NK-92 treated with Interleukin-12 subunit alpha and Interleukin-12 subunit beta, amount 100 ng/mL, for 24 hours (cell line): ENCODE measurements at places on chromosomes 5 and 9.
A peak's percentile ranks its signal among the peaks of the same experiment; 100 is the strongest.

- DNase-seq: no peak
Observed at GRCh38 chr5:174120401-174121005, 75.0 kb downstream of the NSG2 start.

DNA sequence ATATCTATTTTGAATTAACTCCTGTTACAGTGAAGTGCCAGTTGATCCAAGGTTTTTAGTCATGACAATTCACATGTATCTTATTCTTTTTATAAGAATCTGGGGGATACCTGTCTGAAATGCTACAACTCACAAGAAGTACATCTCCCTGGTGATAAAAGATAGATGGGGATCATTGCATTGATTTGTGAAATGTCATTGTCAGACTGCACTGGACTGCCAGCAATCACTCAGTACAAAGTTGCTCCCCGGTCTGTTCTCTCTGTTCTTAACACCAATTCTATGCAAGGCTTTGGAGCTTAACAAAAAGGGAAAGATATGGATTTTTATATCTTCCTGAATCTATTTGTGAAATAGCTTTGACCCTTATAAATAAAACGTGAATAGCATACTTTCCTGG lies 171.8 kb upstream of the PCSK5 start:
- no peak for DNase-seq

GRCh38 chr5:144156767-144157171 lies 13.7 kb downstream of the YIPF5 start:
- no peak for DNase-seq

DNA sequence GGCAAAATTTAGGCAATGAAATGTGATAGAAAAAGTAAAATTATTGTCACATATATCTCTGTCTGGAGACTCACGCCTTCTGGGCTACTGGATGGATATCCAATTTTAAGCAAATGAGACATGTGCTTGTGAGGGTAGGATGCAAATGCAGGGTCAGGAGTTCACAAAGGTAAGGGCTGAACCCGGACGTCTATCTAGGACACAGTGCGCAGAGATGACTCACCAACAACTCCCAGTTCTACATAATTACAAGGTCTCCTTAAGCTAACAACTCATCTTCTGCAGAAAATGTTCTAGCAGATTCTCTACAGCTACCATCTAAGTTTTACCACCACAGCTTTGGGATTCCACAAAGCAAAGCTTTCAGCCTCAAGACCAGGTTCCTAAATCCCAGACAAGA lies 160.5 kb downstream of the ENTREP1 start:
- peak; percentile 38 for DNase-seq

DNA sequence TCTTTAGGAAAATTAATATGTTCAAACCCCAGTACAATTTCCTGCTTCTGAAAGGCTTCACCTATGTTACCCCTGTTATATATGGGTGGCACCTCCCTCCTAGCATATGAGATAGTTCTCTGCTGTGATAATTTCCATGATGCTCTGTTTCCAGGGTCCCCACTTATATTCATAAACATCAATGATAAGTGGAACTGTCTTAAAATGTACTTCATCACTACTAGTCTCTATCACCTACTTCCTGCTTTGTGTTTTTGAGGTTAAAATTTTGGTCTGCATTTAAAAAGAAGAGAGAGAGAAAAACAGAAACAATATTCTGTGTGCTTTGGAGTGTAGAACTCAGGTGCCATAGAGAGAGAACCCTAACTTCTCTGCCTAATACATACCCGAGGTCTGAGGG lies 234.7 kb downstream of the HTR1A start:
- no peak for DNase-seq

GRCh38 chr9:128149001-128149701 lies at the start of gene LCN2:
Gene LCN2, plus strand, starts transcription at chr9:128149453. Its CDS starts 73 bp downstream, at chr9:128149526.
- DNase-seq: no peak

GRCh38 chr5:74736759-74737158 lies 30.2 kb downstream of the GFM2 start:
- DNase-seq: no peak

DNA sequence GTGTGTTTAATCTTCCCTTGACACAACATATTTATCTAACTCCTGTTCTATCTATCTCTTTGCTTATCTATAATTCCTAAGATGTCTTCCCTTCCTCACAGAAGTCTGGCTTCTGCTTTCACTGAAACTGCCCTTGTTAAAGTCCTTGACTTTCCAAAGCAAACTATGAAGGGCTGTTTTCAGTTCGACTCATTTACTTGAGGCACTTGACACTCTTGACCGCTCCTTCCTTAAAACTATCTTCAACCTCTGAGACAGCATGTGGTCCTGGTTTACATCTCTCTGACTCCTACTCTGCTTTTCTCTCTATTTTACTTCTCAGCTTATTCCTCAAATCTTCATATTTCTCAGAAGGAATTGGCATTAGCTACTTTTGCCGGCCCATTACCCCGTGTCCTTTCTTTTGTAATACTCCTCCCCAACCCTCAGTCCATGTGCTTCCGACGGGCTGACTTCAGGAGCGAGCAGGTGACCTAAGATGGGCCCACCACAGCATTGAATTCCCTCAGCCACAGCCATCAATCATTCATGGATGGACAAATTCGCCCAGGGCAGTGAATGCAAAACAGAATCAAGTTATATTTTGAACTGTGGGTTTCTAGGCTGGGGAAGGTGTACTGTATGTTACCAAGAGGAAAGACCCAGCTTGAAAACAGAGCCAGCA lies 1089.2 kb downstream of the PTPRD start:
- DNase-seq: no peak

GRCh38 chr9:93701494-93702218 lies 125.3 kb downstream of the PHF2 start:
- DNase-seq: no peak

DNA sequence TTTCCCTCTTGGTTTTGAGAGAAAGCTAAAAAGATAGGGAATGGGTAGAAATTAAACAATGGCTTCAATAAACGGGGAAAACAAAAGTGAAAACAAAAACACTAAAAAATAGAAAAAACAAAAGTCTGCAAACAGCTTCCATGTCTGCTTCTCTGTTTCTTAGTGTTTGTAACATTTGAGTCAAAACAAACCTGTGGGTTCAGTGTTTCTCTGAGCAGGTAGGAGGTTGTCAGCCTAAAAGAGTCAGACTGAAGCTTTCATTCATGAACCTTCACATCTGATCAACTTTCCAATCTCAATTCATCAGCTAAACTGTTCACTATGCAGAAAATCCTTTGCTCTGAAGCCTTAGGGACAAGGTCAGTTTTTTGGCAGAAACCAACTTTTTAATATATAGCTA lies 102.5 kb upstream of the ADAMTS16 start:
- DNase-seq: no peak

- DNase-seq: no peak
Observed at GRCh38 chr9:17876687-17877086, 297.8 kb downstream of the SH3GL2 start.

- DNase-seq: peak; percentile 57
Observed at GRCh38 chr5:150762211-150762610, 3.4 kb upstream of the DCTN4 start.

DNA sequence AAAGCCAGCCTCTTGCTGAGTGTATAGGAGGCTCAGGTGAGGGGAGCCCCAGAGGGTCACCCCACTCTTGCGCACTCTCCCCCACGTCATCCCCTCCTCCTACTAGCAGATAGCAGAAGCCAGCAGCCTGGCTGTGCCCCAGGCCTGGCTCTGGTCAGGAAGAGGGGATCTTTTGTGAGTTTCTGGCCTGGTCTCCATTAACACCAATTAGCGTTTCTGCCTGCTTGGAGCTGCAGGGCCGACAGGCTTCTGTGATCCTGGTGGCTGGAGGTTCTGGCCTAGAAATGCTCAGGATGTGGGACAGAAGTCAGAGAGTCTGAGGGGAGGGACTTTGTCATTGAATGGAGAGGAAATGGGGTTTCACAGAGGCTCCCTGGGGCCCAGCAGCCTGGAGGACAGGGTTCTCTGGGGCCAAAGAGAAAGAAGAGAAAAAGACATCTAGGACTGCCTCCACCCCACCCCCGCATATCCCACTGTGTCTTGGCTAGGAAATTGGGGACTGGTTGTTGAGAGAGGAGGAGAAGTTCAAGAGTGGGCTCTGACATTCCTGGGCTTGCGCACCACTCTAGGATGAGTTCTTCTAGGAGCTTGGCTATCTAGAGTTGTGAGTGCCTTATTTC lies 47.5 kb upstream of the ARAP3 start:
- DNase-seq: no peak
